Esophagus muscularis mucosa (tissue), 4 donors: ENCODE measurements at places on chromosomes 2 and 18. TPM values are rescaled to one million over a fixed set of nuclear protein-coding genes. Genes with fewer than 3 reads are reported as not detected.

DNA sequence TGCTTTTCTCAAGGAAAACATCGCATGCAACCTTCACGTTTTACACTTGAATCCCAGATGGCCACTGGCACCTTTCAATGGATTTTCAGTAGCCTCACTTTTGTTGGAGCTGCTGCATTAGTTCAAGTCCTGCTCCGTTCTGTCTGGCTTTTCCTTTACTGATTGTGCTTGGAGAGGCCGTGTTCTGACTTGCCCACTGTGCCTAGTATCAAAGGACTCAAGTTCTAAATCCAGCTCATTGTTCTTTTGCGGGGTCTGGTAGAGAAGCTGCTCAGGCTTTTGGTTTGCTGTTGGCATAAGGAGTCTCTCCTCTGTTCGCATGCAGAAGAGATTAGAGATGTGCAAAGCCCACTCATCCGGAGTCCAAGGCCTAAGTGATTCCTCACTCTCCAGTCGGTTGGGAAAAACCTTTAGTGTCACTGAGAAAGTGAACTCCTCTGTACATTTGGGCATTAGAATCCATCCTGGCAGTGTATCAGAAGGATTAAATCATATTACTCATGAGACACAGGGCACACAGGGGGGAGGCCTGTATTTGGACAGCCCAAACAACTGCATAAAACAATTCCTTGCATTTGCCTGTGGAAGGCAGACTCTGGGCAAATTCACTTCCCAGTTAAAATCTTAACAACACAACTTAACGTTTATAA, 69.7 kb downstream of the NCK2 start:
- DNase-seq: peak; percentile 84

DNA sequence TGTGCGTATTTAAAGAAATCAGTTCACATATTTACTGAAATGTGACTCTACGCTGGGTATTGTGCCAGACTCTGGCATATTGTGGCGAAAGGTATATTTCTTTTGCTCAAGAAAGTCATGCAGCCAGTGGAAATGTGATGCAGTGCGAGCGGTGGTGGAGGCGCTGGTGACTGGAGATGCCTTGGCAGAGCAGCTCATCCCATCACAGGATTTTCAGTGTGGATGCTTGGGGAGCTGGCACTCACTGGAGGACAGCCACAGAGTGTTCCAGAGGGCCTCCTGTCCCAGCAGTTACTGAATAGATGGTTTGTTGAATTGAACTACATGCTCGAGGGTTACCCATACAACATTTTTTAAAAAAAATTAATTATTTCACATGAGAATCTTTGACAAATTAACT, 117.6 kb downstream of the ZNF407 start:
- DNase-seq: no peak

DNA sequence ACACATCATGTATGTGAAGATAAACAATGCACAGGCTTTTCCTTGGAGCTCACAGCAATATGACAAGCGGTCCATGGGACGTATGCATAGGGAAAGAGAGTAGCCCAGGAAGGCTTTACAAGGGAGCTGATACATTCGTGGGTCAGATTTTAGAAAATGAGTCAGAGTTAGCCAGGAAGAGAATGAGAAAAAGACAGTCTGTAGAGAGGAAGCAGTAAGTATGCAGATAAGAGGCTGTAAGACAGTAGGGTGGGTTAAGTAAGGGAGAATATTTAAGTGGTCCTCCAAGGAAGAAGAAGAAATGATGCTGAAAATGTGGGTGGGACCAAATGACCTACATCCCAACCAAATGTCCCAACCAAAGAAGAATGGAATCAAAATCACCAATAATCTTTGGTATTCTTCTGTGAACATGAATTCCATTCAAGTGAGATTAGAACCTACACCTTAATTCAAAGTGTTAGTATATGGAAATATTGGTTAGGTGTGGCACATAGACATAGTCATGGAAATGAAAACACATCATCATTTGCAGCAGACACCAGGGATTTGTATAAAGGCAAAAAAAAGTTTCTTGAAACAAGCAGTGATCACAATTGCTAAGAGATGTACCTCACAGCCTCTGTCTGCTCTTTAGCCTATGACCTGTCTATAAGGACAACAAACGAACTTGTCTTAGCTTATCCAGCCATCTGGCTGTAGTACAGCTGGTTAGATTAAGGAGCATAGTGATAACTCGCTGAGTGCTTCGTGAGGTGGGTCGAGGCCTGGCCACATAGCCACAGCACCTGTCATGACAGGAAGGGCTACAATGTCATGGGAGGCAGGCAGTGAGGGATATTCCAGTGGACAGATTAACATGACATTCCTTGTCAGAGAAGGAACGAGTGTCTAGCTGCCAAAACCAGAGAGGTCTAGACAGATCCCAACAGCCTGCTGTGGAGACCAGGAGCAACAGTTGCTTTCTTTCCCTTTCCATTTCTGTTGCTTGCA, 133.6 kb downstream of the ALK start:
- DNase-seq: no peak

PSMA8 gene
- not detected for total RNA-seq

TCF23 gene
- not detected for total RNA-seq
